Immature natural killer cell (primary cell): ENCODE measurements at places on chromosomes 1 and 21. TPM values are rescaled to one million over a fixed set of nuclear protein-coding genes. Genes with fewer than 3 reads are reported as not detected.

- DNase-seq: peak; percentile 70
These were observed 273.1 kb upstream of the SNX7 start for GRCh38 chr1:98388441-98388840.

- no peak for DNase-seq
These were observed 26.5 kb downstream of the TSNAX start for GRCh38 chr1:231554969-231555368.

GRCh38 chr1:117825414-117825813, 104.0 kb downstream of the GDAP2 start:
- DNase-seq: no peak

- peak; percentile 70 for DNase-seq
These were observed 87.3 kb downstream of the USP24 start for GRCh38 chr1:55127827-55128343.

Gene AMPD2
- 28.3 TPM for polyA plus RNA-seq

Gene CD5L
- not detected for polyA plus RNA-seq
